Stimulated activated CD8-positive, alpha-beta memory T cell treated with anti-CD3 and anti-CD28 coated beads, Interleukin-4, amount 100 ng/mL, for 1 hour (primary cell): ENCODE measurements at places on chromosomes 2 and 18.

DNA sequence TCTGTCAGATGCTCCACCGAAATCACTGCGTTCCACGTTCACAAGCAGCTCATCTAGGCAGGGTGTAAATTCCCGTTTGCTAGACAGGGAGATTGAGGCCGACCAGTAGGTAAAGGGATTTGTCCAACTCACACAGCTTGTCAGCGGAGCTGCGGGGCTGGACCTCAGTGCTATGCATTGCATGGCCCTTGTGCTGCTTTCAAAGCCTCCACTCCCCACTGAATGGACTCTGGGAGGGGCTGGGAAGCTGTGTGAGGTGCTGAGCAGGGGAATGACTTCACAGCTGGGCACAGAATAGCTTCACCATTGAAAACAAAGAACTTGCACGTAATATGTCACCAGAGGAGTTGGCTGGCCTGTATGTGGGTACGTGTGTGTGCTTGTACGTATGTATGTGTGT lies 21.4 kb downstream of the CELF4 start:
- DNase-seq = no peak

DNA sequence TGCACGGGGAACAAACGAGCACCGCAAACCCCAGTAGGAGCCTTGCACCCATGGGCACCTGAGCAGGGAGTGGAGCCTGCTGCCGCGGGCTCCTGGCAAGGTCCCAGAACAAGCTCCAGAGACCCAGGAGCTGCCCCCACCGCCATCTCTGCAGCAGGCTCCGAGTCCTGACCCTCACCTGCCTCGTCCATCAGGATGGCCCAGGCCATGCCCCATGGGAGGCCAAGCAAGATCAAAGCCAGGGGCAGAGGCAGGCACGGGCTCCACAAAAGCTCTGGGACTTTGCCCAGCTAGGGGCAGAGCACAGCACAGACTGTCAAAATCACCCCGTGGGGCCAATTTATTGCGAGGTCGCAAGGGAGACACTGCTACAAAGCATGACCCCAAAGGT lies 43.6 kb downstream of the GPC1 start:
- no peak for DNase-seq

DNA sequence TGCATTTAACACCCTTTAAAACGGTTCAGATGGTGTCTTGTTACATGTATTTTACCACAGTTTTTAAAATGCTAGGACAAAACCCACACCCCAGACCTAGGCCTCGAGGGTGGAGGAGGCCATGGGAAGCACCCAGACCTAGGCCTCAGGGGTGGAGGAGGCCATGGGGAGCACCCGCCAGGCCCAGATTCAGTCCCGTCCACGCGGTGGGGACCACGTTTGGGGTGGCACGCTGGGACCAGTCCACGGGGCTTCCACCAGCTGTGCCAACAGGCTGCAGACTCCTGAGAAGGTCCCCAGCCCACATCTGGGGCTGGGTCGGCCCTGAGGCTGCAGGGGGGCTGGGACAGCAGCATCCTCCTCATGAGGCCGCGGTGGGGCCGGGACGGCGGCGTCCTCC lies 63.4 kb downstream of the SLC66A2 start:
- no peak for DNase-seq

- no peak for DNase-seq
These were observed 919 bp upstream of the SCN2A start for GRCh38 chr2:165238295-165238694.

DNA sequence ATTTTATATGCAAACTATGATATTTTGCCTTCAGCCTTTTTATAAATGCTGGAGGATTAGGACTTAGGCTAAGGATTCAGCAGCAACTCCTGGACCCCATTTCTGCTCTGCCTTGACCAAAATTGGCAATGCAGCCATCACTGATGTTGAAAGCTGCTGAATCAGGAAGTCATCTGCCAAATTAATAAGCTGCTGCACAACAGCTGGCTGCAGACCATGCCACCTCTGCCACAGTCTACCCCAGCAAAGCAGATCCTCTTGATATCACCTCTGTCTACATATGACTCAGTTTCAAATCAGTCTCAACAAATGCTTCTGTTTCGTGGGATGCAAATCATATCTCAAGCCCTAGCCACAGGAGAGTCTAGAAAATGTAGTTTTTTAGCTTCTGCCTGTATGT lies 7.1 kb upstream of the SOS1 start:
- no peak for DNase-seq

GRCh38 chr2:218798767-218799504 lies 17.0 kb downstream of the CYP27A1 start:
- no peak for DNase-seq

DNA sequence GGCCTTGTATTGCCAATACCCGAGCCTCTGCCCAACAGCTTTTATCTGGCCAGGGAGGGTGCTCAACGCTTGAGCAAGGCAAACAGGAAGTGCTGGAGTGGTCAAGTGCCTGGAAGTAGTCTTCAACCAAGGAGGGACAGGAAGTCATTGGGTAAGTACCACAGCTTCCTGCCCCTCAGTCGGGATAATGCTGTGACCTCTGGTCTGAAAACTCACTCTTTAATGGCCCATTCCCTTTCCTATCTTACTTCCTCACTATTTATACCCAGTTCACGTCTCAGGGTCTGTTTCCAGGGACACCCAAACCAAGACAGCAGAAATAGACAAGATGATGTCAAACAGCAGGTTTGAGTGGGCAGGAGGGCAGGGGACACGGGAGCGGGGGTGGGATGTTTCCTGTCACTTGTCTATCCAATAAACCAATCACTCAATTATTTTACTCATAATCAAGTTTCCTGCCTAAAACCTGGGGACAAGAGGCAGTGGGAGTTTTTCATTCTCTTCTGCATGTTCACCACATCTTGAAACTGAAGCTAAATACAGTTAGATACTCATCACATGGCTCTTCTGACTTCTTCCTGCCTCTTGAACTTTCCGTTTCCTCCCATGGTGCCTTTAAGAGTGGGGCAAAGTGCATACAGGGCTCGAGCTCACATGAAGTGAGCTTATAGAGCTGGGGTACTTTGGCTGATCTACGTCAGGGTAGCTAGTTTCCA lies 68.9 kb upstream of the CAB39 start:
- DNase-seq = no peak

DNA sequence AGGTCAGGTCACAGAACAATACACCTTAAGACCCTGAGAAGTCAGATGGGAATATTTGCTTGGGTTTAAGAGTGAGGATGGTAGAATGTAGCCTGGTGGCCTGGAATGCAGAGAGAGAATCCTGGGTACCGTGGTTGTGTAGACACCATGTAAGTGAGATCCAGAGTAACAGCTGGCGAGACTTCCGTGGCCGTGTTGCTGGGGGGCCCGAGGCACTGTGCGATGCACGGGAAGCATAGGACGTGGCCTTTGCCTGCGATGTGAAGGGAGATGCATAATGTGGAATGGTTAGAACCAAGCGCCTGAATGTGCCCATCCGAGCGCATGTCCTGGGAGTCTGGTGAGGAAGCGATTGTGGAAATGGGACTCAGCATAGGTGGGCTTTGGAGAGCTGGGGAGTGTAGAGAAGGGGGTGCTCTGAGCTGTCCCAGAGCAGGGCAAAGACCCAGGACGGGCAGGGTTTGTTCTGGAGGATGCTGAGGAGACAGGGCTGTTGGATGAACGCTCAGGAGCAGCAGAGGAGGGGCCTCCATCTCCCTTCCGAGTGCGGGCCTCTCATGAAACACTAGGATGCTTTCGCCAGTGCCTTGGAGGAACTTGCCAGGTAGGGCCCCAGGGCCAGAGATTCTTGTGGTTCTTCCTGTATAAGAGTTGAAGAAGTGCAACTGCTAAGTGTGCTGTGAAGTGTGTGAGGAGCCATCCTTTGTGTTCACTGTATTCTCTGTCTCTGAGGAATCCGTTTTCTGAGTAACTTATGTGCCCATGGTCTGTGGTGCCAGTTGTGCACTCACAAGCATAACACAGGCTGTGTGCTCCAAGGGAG lies 7.1 kb downstream of the RNF144A start:
- no peak for DNase-seq

DNA sequence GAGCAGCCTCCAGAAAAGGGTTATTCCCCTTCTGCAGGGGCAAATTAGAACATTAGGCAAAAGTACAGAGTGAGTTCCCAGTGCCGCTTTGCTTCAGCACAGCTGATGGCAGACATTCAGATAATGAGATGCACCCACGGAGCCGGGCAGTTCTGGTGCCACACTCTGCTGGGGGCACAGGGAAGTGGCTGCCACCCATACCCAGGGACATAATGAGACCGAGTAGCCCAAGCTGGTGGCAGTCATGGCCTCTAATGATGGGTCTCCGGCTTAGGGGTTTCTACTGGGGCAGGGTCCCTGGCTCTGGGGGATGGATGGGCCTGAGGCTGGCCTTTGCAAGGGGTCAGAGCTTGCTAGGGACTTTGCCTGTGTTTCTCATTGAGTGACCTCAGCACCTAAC lies 26.2 kb downstream of the GLI2 start:
- no peak for DNase-seq

DNA sequence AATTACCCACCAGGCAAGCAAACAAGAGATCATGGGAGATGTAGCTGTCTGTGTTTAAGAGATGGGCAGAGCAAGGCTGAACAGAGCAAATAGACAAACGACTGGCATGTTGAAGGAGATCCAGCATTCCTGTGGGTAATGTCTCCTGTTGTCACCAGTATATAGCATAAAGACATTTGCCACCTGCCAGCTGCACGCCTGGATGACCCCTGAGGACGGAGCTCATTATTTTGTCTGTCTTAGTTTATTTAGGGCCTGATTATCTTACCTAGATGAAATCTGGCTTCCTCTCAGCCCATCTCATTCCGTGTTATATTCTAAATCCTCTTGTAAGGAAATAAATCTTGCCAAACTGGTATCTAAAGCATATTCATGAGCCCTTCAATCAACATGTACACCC lies 510.3 kb upstream of the LINC00305 start:
- DNase-seq = no peak

DNA sequence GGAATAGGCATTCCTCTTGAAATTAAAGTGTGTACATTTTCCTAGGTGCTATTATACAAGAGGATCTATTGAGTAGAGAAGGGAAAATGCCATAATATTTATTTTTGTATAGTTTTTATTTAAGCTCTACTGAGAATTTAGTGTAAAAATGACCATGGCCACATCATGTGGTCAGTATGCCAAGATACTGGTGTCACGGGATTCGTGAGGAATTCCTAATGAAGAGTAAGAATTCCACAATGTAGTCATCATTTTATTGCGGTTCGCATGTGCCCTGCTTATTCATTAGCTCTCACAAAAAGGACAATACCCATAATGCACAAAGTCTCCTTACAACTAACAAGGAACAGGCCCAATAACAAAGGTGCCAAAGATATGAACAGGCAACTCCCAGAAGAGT lies 39.3 kb upstream of the PARD3B start:
- DNase-seq = no peak

DNA sequence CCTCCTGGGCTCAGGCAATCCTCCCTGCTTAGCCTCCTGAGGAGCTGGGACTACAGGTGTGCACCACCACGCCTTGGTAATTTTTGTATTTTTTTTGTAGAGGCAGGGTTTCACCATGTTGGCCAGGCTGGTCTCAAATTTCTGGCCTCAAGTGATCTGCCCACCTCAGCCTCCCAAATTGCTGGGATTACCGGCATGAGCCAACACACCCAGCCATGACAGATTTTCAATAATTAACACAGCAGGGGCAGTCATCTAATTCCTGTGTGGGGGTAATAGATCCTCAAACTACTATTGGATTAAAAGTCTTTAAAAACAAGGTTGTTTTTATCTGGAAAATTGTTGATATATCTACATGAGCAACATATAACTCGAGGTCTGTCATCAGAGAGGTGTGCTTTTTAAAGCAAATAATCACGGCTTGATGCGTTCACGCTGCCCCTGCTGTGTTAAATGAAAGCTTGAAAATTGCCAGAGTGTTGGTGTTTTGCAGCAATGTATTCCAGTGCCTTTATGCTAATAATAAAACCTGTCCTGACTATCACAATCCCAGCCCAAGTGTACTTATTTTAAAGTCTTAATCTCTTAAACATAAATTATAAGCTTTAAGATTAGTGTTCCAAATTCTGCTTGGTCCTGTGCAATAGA lies 35.6 kb upstream of the ASB1 start:
- DNase-seq = no peak

DNA sequence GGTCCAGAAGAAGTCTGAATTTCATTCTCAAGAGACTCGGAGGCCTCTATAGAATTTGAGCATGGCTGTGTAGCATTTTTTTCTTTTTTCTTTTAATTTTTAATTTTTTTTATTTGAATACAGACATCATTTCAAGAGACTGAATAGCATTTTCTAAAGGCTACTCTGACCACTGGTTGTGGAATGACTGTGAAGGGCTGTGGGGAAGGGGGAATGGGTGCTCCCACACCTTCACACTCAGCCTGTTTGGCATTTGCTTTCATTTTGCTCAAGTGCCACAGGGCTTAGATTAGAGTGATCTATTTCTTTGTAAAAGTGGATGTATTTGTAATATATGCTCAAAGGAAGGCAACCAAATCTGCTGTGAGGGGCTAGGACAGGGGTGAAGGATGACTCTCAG lies 142.0 kb upstream of the SPOPL start:
- DNase-seq = no peak

- no peak for DNase-seq
These were observed 76.4 kb upstream of the CNGA3 start for GRCh38 chr2:98269830-98270229.

- no peak for DNase-seq
These were observed 543.0 kb upstream of the TNP1 start for GRCh38 chr2:217402761-217403383.
